ENCODE measurements at places on chromosomes 1 and 21. TPM values are rescaled to one million over a fixed set of nuclear protein-coding genes. Genes with fewer than 3 reads are reported as not detected.

Gene VANGL2
- 0.60 TPM for total RNA-seq

Gene TMIGD3
- total RNA-seq: not detected

Gene CHTOP
- 28.5 TPM for total RNA-seq

Gene KCNJ9
- total RNA-seq: not detected

Gene REN
- total RNA-seq: not detected

Gene SPRR2B
- total RNA-seq: not detected

Gene RAB42
- total RNA-seq: 5.5 TPM

Gene TMEM9
- total RNA-seq: 80.6 TPM

Gene F5
- not detected for total RNA-seq

Gene ANKRD35
- total RNA-seq: 4.1 TPM

Gene VTCN1
- total RNA-seq: not detected

Gene NMNAT2
- 1.7 TPM for total RNA-seq

Gene AMY1B
- not detected for total RNA-seq

Gene CLDN19
- not detected for total RNA-seq

Gene RGS1
- not detected for total RNA-seq

Gene PSRC1
- 5.3 TPM for total RNA-seq

Gene FAAH
- 0.43 TPM for total RNA-seq

Gene CDC20
- total RNA-seq: 2.6 TPM

Gene SPRR1A
- not detected for total RNA-seq

Gene KLF17
- not detected for total RNA-seq

Gene CRNN
- total RNA-seq: not detected

Gene RHCE
- 1.2 TPM for total RNA-seq

Gene FAM131C
- 0.23 TPM for total RNA-seq

Gene TDRD10
- total RNA-seq: not detected

Gene S100A4
- total RNA-seq: 33.4 TPM

Gene ARID4B
- total RNA-seq: 9.4 TPM

Gene C1orf115
- 3.6 TPM for total RNA-seq

Gene SLC30A1
- total RNA-seq: 9.7 TPM

Gene FAM163A
- not detected for total RNA-seq

Gene ATP6V1G3
- 0.23 TPM for total RNA-seq

Gene PALMD
- total RNA-seq: 1.2 TPM

Gene EXO1
- 0.58 TPM for total RNA-seq

Gene SPRR2E
- not detected for total RNA-seq

Gene SPATA1
- total RNA-seq: 0.85 TPM

Gene ENAH
- 25.1 TPM for total RNA-seq

Gene MROH7
- not detected for total RNA-seq

Gene ERICH3
- not detected for total RNA-seq

Gene HTR6
- not detected for total RNA-seq

Gene BCAR3
- total RNA-seq: 25.3 TPM

Gene LCK
- not detected for total RNA-seq

Gene CD46
- total RNA-seq: 59.2 TPM

Data from pericardium fibroblast (primary cell).